ENCODE measurements at places on chromosomes 3 and 15. TPM values are rescaled to one million over a fixed set of nuclear protein-coding genes. Genes with fewer than 3 reads are reported as not detected.
A peak's percentile ranks its signal among the peaks of the same experiment; 100 is the strongest.

DNA sequence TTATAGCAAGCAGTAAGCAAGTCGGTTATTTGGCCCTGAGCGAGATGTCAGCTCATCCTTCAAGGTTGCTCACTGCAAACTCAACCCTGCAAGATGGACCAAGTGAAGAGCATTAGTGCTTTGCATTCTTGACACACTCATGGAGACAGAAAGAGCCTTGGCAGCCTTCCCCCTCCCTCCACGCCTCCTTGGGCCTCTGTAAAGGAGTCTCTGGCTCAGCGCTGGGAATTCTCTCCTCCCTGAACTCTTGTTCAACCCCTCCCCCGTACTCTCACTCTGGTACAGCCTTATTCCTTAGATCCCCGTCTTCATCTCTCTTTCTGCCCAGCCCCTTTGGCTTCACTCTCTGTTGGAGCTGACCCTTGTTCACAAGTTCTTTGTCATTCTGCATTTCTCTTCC lies 2.2 kb upstream of the CX3CR1 start:
- H3K4me1 ChIP-seq: peaks cover 13% of the 10 kb centered on the region
- no peak overlapping the region for H3K27ac ChIP-seq
- no peak for DNase-seq
- H3K4me3 ChIP-seq: no peak overlapping the region

PYGO1 gene
- 29.6 TPM for total RNA-seq

FBXO40 gene
- total RNA-seq: not detected

- H3K36me3 ChIP-seq: no peaks in the 10 kb centered on the region
- H3K4me3 ChIP-seq: no peak overlapping the region
- H3K27me3 ChIP-seq: peaks cover 38% of the 10 kb centered on the region
- H3K27ac ChIP-seq: no peak overlapping the region
- peaks cover 39% of the 10 kb centered on the region for H3K4me1 ChIP-seq
- no peak for DNase-seq
Measured at GRCh38 chr3:46890132-46890531, 12.6 kb downstream of the PTH1R start.

- peak overlapping the region; percentile 78 for H3K27ac ChIP-seq
- peaks cover 9% of the 10 kb centered on the region for H3K4me1 ChIP-seq
- peaks cover 14% of the 10 kb centered on the region for H3K27me3 ChIP-seq
- no peaks in the 10 kb centered on the region for H3K36me3 ChIP-seq
- DNase-seq: peak; percentile 43
- H3K4me3 ChIP-seq: no peak overlapping the region
Measured at GRCh38 chr3:16448639-16449070, 64.8 kb downstream of the RFTN1 start.

All from mesothelial cell of epicardium (in vitro differentiated cells).